ENCODE measurements at places on chromosomes 6 and 20. TPM values are rescaled to one million over a fixed set of nuclear protein-coding genes. Genes with fewer than 3 reads are reported as not detected.

MAFB gene
- total RNA-seq, result 0.64 TPM

TRIM31 gene
- not detected for total RNA-seq

SLCO4A1 gene
- total RNA-seq, result 3.0 TPM

WFDC12 gene
- not detected for total RNA-seq

HCRTR2 gene
- not detected for total RNA-seq

CGA gene
- not detected for total RNA-seq

TPBG gene
- total RNA-seq, result 67.0 TPM

PRSS35 gene
- total RNA-seq, result 5.2 TPM

- DNase-seq, result no peak
These were observed 79.4 kb downstream of the DLGAP4 start for GRCh38 chr20:36385503-36385902.

DNA sequence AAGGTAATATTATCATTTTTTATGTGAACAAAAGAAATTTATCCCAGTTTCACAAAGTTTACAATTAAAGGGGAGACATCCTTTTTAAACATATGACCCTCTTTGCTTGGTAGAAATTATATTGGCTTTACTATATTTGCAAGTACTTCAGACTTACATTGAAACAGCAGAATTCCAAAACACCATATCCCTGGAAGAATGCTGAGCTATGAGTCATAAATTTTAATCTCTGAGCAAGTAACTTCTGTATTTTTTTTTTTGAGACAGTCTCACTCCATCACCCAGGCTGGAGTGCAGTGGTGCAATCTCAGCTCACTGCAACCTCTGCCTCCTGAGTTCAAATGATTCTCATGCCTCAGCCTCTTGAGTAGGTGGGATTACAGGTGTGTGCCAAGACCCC, 240.4 kb downstream of the TBC1D32 start:
- peak; percentile 54 for DNase-seq

- no peak for DNase-seq
These were observed 160.6 kb downstream of the TMEM200A start for GRCh38 chr6:130526466-130526865.

DNA sequence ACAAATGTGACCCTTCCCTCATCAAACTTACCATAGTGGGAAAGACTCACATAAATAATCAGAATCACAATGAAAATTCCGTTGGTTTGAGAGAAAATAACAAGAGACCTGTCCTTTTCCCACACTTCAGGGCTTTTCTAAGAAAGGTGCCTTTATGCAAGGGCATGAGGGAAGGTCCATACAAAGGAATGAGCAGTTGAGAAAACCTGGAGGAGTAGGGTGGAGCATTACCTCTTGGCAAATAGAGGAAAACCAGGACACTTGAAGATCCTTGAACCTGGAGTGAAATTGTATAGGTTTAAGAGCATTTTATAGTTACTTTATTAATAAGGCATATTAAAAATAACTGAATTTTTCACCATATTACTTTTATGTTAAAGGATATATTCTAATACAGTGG, 54.3 kb downstream of the UBR2 start:
- no peak for DNase-seq

DNA sequence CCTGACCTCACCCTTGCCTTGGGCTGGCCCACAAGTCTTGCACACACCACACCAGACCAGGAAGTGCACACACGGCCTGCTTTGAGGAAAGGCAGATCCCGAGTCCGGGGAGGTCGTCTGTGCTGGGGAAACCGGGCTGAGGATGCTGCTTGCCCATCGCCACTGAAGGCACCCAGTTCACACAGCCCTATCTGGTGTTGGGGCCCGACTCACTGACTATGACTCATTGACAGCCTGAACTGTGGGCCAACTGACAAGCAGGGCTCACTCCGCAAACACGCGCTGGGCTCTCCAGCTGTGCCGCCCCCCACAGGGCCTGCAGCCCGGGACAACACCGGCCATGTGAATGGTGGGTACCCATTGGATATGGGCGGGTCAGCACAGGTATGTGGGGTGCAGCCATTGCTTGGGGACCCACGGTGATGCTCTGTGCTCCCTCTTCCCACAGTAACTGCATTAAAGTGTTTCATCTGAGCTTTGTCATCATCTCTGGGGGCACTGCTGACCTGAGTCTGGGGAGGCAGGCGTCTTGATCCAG, 1.6 kb downstream of the SAMD10 start:
- DNase-seq, result peak; percentile 55

GRCh38 chr6:128062882-128063603, 162.2 kb upstream of the THEMIS start:
- DNase-seq, result no peak

DNA sequence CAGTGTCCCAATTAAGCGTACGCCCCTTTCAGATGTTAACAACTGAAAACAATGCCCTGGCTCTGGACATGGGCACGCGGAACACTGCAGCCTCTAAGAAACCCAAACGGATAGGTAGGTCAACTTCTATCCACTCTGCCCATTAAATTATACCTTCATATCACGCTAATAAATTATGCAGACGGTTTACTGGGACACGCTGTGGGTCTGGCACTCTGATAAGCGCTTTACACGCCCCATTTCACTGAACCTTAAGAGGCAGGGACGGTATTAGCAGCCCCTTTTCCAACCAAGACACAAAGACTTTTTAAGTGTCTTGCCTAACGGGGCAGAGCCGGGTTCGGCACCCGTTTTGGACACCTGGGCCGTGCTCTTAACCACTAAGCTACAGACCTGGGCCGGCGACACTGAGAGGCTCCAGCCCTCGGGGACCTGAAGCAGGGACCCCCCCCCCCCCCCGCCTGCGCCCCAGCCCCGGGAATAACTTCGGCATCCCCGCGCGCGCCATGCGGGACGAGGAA, 744 bp downstream of the STAU1 start:
- DNase-seq, result peak; percentile 20

- DNase-seq, result peak; percentile 28
These were observed 16.5 kb downstream of the COL20A1 start for GRCh38 chr20:63309261-63310071.

- DNase-seq, result no peak
These were observed 258.5 kb downstream of the KIF16B start for GRCh38 chr20:16314748-16315159.

DNA sequence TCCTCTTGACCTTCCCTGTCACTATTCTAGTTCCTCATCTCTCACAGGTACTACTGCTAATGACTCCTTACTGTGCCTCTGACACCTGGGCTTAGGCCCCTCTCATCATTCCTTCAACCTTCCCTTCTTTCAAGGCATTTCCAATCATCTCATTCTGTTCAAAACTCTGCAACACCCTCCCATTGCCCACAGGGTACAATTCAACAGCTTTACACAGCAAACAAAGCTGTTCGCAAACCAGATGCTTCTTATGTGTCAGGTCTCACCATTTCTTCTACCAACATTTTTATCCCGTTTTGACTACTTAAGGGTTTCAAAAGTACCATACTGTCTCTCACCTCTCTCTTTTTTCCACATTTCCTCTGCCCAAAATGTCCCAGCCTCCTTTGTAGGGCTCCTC, 84.4 kb upstream of the ID4 start:
- DNase-seq, result no peak

DNA sequence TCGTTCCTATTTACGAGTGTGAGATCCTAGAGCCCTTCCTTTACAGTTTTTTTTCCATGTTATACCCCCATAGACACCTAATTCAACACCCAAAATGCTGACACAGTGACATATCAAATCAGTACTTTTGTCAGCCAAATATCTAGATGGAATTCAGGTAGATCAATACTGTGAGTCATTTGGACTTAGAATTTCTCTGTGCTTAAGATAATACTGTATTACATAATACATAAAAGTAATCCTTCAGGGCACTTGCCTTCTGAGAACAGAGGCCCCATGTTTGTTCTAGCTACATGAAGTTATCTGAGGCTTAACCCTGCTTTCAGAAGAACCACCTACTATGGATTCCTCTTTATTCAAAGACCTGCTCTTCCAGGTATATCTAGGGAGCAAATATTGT, 623.1 kb downstream of the PHF3 start:
- DNase-seq, result no peak

Data from fibroblast of villous mesenchyme (primary cell).